ENCODE measurements at places on chromosomes 7 and 10.

- no peak for DNase-seq
Measured at GRCh38 chr10:61284222-61284890, 168.8 kb downstream of the TMEM26 start.

DNA sequence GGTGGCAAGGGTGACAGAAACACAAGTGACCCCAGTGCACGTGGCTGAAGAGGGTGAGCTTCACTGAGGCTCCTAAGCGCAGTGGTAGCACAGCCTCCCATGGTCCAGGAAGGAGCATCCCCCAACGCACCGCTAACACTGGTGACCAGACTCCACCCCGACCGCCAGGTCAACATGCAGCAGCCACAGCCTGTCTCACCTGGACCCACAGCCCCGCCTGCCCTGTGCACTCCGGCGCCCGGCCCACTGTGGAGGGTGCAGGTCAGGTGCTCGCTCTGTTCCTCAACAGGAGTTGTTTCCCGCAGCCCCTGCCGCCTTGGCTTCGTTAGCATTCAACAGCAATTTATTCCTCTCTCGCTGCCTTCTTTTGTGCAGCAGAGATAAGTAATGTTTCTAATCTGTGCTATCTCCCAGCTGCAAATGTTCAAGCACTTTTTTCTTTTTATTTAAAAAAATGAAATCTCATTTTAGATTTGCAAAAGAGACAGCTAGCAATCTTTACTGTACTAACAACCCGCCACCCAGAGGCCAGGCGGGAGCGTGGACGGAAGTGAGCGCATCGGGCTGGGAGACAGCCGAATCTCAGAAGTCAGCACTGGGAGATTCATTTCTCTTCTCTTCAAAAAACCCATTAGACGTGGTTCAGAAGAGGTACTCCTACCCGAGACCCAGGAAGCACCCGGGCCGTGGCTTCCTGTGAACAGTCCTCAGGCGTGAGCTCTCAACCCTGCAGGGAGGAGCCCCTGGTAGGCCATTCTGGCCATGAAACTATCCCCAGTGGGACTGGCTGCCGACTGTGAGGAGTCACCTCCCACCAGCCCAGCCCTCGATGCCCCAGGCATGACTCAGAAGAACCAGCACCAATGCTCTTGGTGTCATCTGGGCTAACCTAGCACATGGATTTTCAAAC is 133.4 kb downstream of the MAD1L1 start:
- DNase-seq: no peak

DNA sequence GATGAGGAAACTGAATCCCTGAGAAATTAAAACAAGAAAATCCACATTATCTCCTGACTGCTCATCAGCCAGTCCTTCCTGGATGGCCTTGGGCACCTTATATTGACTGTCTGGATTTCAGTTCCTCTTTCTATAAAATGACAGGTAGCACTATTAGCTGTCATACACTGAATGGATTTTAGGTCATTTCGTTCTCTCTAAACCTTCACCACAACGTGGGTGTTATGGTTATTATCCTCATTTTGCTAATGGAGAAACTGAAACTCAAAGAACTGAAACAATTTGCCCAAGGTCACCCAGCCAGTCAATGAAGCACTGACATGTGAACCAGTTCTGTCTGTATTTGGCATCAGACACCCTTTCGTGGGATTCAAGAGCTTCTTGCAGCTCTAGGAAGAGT is 193.8 kb downstream of the CYP26A1 start:
- DNase-seq: no peak

- DNase-seq: no peak
Measured at GRCh38 chr10:90195288-90195840, 494.0 kb downstream of the KIF20B start.

DNA sequence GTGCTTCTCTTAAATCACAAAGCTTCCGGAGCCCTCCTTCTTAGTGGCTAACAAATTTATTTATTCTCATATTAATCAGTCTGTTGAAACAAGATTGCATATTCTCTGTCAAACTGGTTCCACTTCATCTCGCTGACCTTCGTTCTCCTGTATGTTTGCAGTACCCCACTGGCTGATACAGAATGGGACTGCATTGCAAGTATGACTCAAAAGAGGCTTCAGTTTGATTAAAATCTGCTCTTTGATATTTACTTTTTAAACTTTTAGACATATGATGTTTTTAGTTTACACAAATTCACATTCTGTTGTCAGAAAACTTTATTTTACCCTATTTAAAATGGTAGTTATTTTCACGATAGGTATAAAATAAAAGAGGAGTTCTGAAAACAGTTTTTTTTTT is 14.3 kb upstream of the ARHGAP12 start:
- DNase-seq: no peak

DNA sequence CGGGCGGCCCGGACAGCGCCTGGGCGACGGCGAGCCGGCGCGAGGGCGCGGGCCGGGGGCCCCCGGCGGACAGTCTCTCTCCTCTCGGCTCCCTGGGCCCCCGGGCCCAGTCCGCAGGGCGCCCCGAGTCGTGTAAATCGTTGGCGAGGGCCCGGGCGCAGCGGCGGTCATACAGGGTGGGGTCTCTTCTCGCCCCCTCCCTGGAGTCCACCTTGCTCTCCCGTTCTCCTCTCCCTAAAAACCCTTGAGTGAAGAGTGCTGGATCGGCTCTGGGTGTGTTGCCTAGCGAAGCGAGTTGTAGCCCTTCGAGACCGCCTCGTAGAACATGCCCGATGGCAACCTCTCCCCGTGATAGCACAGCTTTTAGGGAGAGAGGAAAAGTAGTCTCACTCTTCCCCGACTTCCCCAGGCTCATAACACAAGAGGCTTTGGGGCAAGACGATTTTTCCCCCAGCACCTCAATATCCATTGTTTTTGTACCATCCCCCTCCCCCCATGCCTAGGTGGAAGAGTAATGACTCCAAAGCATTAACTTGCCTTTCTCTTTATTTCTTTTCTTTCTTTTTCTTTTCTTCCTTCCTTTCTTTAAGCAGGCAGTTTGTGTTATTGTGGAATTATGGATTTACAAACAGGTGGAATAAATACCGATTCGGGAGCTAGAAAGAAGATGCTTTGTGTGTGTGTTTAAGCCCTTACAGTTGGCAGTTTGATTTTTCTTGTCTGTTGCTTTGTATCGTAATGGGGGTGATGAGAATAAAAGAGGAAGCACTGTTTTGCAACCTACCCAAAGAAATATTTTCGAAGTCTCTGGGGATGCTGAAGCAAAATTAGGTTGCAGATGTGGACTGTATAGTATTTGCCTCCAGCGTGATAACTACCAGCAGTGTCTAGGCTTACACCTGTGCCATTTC is 822 bp downstream of the SHOC2 start:
- peak; percentile 6 for DNase-seq

- DNase-seq: no peak
Measured at GRCh38 chr7:133253519-133253875, 619 bp downstream of the EXOC4 start.

- no peak for DNase-seq
Measured at GRCh38 chr10:71344993-71345480, 26.0 kb downstream of the SLC29A3 start.

- no peak for DNase-seq
Measured at GRCh38 chr10:122530177-122530576, 30.4 kb upstream of the DMBT1 start.

- no peak for DNase-seq
Measured at GRCh38 chr7:90692947-90693346, 96.8 kb downstream of the CDK14 start.

DNA sequence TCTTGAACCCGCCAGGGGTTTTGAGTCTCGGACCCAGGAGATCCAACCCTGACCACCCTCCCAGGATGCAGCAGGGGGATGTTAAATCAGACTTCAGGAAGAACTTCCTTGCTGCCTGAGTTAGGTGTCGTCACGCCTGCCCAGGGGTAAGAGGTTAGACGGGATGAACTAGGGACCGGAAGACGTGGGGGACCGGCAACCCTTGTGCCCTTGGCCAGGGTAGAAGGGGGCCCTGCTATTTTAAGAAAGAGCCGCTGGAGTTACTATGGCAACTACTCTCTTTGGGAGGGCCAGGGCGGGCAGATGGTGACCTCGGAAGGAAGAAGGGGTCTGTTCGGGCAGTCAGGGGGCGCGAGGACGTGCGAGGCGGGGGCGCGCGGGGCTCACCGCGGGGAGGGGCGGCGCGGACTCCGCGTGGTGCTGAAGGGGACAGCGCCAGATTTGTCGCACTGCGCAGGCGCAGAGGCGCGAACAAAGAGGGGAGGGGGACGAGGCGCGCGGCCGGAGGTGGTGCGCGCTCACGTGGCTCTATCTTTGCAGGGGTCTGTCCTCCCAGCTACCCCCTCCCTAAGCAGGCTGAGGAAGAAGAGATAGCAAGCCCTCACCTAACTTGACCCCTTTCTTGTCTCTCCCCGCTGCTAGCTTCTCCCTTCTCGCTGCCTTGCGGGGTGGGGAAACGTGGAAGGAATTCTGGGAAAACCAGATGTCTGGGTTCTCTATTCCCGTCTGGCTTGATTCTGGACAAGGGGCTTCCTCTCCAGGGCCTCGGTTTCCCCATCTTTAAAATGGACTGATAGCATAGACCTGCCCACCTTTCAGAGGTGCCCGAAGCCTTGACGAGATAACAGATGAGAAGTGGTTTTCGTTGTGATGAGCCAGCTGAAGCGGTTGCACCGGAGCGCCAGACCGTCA is 940 bp upstream of the PSD start:
- no peak for DNase-seq

- DNase-seq: no peak
Measured at GRCh38 chr7:1873857-1874589, 203.9 kb downstream of the ELFN1 start.

GRCh38 chr7:44306606-44307005 is 18.8 kb downstream of the CAMK2B start:
- DNase-seq: no peak

- DNase-seq: no peak
Measured at GRCh38 chr7:107690611-107691010, 30.0 kb downstream of the SLC26A4 start.

DNA sequence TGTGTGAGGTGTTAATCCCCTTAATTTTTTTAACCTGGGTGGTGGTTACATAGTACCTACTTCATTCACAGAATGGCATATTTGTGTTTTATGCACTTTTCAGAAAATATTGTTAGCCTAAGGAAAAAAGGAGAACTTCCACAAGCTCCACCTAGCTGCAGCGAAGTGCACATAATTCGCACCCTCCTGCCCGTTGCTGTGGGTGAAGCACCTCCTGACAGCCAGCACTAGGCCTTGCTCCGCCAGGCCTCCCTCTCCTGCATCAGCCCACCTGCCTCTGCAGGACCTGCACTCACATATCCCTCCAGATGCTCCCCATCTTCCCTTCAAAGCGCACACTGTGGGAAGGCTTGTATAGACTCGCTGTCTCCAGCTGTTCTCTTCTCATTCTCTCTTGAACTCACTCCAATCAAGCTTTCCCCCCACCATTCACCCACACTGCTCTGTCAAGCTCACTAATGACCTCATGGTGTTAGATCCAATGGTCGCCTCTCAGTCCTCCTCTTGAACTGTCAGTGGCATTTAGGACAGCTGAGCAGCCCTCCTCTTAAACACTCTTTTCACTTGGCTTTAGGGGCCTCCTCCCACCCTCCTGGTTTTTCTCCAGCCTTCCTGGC is 20.7 kb upstream of the GRID1 start:
- DNase-seq: no peak

GRCh38 chr7:38950309-38950708 is 27.4 kb upstream of the POU6F2 start:
- no peak for DNase-seq

DNA sequence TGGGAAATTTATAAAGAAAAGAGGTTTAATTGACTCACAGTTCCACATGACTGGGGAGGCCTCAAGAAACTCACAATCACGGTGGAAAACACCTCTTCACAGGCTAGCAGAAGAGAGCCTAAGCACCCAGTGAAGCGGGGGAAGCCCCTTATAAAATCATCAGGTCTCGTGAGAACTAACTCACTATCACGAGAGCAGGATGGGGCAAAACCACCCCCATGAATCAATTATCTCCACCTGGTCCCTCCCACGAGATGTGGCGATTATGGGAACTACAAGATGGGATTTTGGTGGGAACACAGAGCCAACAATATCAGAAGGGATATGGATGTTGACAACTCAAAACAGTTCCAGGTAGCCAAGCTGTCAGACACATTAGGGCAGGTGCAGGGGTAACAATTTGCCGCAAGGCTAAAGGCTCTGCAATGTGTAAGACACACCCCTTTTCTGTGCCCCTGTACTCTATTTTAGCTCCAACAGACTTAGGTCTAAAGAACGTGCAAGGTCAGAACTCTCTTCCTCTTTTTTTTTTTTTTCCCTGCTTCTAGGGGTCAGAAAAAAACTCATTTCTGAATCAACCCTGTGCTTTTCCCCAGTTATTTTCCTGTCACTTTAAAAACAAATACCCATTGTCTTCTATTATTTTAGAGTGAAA is 30.7 kb upstream of the RBM20 start:
- no peak for DNase-seq

DNA sequence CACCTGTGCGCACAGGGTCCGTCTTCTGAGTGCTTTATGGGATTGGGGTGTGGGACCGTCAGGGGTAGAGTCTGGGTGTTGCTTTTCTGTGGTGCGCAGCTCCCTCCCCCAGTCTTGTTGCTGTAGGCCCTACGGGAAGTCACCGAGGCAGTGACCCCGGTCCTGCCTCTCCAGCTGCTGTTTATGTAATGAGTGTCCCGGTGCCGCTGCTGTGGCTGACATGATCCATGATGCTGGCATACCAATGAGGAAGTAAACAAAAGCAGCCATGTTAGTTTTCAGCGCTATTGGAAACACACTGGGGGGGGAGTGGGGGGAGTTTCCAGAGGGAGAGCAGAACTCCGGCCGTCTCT is 1.1 kb downstream of the TRIM8 start:
- DNase-seq: no peak

DNA sequence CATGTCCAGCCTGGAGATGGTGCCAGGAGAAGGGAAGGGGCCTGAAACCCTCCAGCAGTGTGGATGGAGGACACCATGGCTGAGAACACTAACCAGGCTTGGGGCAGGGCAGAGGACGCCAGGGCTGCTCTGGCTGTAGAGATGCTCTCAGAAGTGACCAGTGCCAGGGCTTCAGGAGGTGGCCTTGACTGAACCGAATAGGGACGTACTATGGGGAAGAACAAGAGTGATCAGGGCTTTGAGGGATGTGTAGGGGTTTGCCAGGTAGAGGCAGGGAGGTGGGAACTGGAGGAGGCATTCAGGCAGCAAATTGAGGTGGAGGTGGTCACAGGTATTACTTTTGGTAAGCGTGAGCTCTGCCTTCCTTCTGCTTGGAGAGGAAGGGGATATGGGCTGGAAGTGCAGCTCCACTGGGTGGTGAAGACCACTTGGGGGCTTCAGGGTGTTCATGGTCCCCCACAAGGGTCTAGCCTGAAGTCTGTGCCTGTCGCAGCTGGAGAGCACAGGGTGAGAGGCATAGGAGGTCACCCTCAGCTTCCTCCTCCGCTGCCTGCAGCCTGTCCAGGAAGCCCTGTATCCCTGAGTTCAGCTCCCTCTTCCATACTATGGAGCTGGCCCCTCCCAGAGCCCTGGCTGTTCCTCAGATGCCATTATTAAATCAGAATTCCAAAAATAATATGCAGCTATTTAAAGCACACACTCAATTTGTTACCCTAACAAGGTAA is 27.8 kb downstream of the ADCY1 start:
- no peak for DNase-seq

- no peak for DNase-seq
Measured at GRCh38 chr7:33903791-33904680, 1.3 kb upstream of the BMPER start.
